ENCODE measurements at places on chromosomes 1 and 21.

DNA sequence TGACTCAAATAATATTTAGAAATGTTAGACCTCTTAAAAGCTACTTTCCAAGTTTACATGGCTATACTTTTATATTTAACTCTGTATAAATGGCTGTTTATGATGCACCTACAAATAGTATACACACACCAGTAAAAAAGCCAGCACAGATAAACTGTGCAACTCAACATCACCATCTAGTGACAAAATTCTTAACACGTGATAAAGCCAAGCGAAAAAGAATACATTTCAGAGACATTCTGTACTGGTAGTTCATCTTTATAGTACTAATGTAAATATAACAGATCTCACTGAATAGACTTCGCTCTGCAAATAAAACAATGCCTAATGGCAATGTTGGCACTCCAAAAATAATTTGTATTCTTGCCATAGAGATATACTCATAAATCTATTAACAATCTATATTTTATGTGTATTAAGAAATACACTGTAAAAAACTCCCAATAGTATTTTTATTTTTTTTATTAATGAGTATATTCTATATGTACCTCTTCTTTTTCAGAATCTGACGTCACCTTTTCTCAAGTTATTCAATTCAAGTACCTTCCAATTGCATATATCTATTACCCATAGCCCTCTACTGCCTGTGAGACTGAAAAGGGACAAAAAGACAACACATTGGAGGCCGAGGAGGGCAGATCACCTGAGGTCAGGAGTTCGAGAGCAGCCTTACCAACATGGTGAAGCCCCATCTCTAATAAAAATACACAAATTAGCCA, 100.2 kb downstream of the DPYD start:
- DNase-seq: no peak

- no peak for DNase-seq
Observed at GRCh38 chr1:160030657-160031364, 979 bp downstream of the PIGM start.

DNA sequence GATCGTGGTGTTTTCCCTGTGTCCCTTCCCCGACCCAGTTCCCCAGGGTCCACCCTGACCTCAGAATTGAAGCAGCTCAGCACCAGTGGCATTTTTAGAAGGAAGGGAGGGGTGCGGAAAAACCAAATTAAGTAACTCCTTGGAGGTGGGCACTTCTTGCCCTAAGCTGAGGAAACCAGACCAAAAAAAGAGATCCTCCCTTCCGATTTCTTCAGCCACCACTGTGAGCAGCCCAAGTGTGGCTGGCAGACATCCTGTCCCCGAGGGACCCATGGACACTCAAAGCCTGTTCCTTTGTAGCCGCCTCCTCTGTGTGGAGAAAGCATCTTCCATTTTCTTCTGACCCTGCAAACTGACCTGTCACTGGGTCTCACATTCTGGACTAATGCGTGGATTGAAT, 31.3 kb downstream of the KIRREL1 start:
- no peak for DNase-seq

DNA sequence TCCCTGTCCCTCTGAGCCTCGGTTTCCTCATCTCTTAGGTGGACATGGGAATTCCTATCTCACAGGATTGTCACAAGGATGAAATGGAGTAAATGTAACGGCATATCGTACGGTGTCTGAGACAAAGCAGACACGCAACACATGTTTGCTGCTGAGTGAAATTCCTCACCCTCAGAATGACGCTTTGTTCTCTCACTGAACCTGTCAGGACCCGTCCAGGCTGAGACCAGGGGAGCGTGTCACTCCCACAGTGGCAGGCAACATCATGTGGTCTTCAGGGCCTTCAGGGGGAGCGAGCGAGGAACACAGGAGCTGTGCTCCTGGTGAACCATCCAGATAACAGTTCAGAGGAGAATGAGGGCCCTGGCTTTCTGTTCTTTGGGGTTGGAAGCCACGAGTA, 74.2 kb downstream of the TOMM20 start:
- no peak for DNase-seq

DNA sequence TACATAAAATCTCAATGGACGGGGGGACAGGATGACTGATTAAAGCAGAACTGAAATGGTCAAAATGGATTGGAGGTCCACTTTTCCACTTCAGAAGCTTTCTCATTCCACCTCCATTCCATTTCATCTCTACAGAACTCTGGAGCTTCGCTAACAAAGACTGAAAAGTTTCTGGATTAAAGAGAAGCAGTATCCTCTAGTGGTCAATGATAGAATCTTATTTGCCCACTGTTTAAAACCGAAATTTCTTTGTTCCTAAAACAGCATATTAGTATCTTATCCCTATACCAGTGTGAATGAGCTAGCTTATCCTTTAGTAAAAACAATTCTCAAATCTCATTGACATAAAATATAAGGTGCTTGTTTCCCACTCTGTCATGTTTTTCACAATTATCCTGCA, 890.6 kb downstream of the KCNT2 start:
- DNase-seq: no peak

DNA sequence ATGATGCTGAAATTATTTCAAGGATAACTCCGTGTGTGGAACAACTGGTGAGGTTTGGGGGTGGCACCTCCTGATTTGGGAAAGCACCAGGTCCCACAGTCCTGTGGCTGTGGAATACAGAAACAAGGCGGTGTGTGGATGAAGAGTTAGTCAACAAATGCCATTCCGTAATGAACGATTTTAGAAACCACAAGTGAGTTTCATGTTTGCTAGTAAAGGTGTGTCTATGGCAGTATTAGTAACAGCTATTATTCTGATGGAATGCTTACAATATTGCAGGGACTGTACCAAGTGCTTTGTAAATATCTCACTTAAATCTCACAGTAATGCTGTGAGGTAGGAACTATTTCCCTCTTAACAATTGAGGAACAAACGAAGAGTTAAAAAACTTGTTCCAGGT, 53.8 kb downstream of the B3GALNT2 start:
- no peak for DNase-seq

GRCh38 chr1:203911806-203912205, 50.4 kb downstream of the SNRPE start:
- DNase-seq: no peak

DNA sequence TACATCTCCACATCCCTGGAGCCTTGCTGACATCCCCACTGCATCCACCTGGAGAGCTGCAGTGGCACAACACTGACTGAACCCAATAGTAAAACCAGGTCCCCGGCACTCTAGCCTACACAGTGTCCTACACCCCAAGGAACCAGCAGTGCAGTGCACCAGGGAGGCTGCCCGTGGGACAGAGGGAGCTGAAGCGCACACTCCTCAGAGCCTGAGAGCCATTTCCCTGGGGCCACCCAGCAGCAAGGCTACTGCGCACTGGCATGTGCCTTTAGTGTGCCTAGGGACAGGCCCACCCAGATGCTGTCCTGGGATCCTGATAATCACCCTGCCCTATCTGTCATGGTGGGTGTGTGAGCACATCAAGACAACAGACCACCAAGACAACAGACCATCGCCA, 31.9 kb downstream of the NSL1 start:
- DNase-seq: no peak

DNA sequence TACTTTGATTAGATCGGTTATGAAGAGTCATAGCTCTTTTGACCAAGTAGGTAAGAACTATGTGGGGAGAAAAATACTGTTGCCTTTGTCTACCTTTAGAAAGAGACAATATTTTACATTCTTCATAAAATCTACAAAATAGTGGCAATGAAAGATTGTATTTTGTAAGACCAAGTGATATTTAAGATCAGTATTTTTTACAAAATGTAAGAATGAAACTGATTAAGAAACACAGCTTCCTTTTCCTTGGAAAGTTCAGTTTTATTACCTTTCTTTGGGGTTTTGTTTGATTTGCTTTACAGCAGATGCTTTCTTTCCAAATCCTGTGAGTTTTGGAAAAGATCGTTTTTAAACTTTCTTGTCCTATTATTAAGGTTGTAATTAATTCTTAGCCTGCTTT, 69.8 kb downstream of the SLC35A3 start:
- DNase-seq: no peak

DNA sequence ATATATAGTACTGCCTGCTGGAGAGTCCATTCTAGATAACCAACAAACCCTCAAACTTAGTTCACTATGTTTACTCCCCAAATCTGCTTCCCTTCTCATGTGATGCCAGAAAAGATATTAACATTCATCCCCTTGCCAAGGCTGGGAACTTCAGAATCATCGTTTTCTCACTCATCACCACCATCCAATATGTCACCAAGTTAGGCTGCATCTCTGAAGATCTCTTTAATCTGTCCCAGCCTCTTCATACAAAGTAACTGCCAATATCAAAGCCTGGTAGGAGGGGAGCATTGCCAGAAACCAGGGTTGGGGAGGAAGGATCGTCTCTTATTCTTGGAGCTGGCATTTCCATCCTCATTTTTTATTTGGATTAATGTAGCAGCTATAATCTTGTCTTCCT, 71.6 kb downstream of the XCL2 start:
- DNase-seq: no peak

DNA sequence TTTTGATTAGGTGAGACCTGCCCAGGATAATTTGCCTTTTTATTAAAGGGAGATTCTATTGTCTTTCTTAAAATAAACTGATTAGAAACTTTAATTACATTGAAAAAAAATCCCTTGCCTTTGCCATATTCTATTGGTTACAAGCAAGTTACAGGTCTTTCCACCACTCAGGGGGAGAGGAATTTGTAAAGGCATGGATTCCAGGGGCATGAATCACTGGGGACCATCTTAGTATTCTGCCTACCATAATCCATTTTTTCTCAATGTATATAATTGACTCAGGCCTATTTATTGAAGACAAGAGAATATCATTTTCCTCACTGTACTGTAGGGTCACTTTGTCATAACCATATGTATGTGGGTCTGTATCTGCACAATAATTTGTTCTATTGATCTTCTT, 124.3 kb upstream of the PDE4B start:
- no peak for DNase-seq

- no peak for DNase-seq
Observed at GRCh38 chr1:48543854-48544253, 71.8 kb upstream of the SPATA6 start.

DNA sequence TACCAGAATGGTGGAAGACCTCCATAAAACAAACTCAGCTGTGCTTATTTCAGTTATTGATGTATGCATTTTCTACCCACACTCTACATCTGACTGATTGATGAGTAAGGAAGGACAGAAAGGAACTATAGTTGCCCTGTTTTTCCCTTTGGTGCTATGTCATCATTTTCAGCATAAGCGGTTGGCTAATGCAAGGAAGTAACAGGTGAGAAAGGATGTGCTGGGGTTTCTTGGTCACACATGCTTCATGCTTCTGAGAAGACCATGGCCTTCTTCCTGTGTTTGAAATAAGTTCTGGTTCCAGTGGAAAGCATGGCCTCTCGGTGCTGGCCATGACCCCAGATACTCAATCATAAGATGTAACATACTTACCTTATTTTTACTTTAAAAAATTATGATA, 541.2 kb downstream of the PTPRU start:
- no peak for DNase-seq
